ENCODE measurements at places on chromosomes 6 and 20. TPM values are rescaled to one million over a fixed set of nuclear protein-coding genes. Genes with fewer than 3 reads are reported as not detected.

DNA sequence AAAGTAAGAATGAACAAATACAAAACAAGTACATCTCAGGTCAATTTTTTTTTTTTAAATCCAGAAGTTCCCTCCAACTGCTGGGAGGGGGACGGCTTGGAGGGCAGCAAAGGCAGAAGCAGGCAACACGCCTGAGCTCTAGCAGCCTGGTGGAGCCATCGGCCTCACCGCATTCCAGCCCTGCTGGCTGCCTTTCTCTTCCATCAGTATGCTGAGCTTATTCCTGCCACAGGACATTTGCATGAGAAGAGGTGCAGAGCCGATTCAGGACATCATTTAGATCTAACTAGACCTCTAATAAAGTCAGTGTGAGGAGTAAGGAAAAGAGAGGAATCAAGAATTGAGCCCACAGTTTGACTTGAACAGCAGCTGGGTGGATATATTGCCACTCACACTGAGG lies 318.8 kb downstream of the ZFAND3 start:
- no peak for DNase-seq

GRCh38 chr20:17965042-17965697 lies 3.4 kb downstream of the SNX5 start:
- no peak for DNase-seq

DNA sequence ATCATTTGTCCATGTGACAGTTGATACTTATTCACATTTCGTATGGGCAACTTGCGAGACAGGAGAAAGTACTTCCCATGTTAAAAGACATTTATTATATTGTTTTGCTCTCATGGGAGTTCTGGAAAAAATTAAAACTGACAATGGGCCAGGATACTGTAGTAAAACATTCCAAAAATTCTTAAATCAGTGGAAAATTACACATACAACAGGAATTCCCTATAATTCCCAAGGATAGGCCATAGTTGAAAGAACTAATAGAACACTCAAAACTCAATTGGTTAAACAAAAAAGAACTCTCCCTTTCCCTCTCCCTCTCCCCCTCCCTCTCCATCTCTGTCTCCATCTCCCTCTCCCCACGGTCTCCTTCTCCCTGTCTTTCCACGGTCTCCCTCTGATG lies 19.4 kb upstream of the EIF2S2 start:
- DNase-seq: no peak

Gene LHFPL5
- not detected for total RNA-seq

Gene FOXQ1
- total RNA-seq: 2.8 TPM

DNA sequence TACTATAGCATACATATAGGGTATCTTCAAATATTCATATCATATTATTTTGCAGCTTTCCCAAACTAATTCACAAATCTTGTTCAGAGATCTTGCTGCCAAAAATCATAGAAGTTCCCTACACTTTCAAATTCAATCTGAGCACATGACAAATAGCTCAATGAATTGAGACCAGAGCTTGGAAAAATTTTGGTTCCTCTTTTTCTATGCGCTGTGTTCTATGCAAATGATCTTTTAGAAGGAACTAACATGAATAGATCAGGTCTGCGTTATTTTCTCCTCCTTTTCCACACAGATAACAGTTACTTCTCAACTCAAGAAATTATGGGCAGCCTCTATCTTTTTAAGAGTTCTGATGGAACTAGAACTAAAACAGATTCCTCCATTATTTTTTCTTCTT lies 316.3 kb downstream of the ARHGAP18 start:
- DNase-seq: no peak

- no peak for DNase-seq
Measured at GRCh38 chr20:51220293-51220706, 197.4 kb upstream of the KCNG1 start.

Gene KIAA0408
- 2.0 TPM for total RNA-seq

Gene BNIP5
- total RNA-seq: not detected

Gene NKX2-4
- total RNA-seq: not detected
